ENCODE measurements at places on chromosomes 3 and 15.

- peak; percentile 43 for DNase-seq
Measured at GRCh38 chr15:67185621-67186225, 68.7 kb downstream of the AAGAB start.

DNA sequence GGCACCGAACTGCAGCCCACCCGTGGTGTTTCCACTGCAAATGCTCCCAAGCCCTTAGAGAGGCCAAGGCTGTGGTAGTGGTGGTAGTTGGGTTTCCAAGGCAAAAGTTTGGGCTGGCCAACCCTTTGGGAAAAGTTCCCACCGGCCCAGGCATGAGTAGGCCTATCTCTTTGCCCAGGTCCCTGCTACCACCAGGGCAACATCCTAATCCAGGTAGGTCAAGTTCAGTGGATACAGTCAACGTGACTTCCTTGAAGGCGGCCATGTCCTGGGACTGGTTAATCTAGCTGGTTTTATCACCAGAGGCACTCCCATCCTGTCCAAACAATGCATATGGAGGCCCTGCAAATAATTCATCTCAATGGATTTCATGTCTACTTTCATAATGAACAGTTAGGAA lies 1.6 kb upstream of the ONECUT1 start:
- DNase-seq: no peak

DNA sequence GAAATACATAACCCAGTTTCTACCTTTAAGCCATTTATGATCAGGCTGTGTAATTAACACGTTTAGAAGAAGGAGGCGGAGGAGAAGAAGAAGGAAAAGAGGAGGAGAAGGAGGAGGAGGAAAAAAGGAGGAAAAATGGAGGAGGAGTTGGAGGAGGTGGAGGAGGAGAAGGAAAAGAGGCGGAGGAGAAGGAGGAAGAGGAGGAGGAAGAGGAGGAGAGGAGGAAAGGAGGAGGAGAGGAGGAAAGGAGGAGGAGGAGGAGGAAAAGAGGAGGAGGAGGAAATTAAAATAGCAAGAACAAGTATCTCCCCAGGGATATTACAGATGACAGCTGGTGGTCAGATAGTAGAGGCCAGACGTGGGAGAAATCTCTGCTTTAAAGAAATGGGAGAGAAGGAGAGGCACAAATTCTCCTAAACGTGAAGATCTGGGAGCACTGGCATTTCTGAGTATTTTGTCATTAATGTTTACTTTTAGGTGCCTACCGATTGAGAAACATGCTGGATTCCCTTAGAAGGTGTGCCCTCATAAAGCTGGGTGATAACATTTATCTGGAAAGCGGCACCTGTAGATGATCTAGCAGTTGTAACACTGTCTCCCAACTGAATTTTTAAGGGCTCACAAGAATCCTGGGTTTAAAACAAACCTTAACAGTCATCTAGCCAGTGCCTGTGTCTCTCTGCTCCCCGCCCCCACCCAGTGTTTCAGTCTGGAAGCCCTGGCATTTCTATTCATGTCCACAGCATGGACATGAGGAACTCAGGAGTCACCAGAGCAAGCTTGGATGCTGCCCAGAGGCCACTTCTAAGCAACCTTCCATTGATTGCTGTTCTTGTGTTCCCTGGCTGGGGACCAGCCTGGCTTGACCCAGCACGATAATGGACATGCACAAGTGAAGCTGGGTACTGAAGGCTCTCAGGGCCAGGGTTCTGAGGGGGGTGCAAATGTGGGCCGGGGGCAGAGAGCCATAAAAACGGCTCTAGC lies 75.2 kb downstream of the CHRNA7 start:
- DNase-seq: no peak

GRCh38 chr3:61182662-61183061 lies 68.6 kb downstream of the FHIT start:
- no peak for DNase-seq

- DNase-seq: no peak
Measured at GRCh38 chr3:28924744-28925360, 356.0 kb upstream of the RBMS3 start.

DNA sequence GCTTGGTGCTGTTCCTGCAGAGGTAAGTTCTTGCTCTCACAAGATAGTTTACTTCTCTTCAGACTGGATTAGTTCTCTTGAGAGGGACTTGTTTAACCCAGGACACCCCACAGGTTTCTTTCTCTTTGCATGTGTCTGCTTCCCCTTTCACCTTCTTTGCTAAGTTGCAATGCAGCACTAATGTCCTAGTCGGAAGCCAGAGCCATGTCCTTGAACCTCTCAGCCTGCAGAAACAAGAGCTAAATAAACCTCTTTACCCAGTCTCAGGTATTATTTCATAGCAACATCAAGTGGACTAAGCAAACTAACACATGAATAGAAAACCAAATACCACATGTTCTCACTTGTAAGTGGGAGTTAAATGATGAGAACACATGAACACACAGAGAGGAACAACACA lies 915.2 kb downstream of the NSUN3 start:
- DNase-seq: no peak

- no peak for DNase-seq
Measured at GRCh38 chr3:55427739-55428138, 59.4 kb downstream of the WNT5A start.

Data from cardiac septum (tissue), 1 donor.